ENCODE measurements at places on chromosomes 6 and 20. TPM values are rescaled to one million over a fixed set of nuclear protein-coding genes. Genes with fewer than 3 reads are reported as not detected.

THEMIS gene
- total RNA-seq = not detected

SRSF12 gene
- under 0.01 TPM for total RNA-seq

GFOD1 gene
- total RNA-seq = 2.9 TPM

TDRD6 gene
- 0.12 TPM for total RNA-seq

CFB gene
- 20.3 TPM for total RNA-seq
